NCI-H1105 (cell line): ENCODE measurements at places on chromosomes 6 and 20.
A peak's percentile ranks its signal among the peaks of the same experiment; 100 is the strongest.

- peak; percentile 47 for DNase-seq
Measured at GRCh38 chr6:1604158-1605003, 5.3 kb upstream of the FOXC1 start.

GRCh38 chr6:11605507-11605905, 68.0 kb downstream of the TMEM170B start:
- DNase-seq, result no peak

DNA sequence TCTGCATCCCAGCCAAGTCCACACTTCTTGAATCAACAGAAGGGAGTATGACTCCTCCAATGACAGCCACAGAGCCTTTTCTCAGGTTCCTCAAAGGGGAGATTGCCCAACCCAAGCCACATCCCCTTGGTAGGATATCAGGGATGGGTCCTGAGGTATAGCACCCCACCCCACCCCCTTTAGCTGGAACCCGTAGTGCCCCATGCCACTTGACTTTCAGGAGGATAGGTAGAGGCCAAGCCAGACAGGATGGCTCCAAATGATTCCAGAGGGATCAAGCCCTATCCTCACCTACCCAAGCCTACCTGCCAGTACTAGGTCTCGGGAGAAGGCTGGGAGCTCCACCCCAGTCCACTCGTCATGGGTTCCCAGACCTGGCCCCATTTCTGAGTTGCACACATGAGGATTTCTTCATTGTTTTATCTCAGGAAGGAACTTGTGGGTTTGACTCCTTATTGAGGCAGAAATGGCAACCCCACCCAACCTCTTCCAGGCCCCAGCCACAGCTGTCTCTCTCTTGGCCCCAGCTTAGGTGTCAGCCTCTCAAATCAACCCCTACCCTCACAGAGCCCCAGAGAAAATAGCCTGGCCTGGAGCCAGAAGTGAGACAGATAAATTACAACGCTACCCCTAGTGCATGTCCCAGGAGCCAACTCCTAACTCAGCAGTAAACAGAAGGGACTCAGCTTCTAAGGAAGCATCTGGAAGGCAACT, 3.6 kb downstream of the CCND3 start:
- DNase-seq, result no peak

GRCh38 chr6:142811923-142812322, 133.1 kb downstream of the HIVEP2 start:
- no peak for DNase-seq
